Stomach (tissue), 19 donors: ENCODE measurements at places on chromosomes 11 and 22. TPM values are rescaled to one million over a fixed set of nuclear protein-coding genes. Genes with fewer than 3 reads are reported as not detected.

The SCGB1A1 gene
- not detected for total RNA-seq

The TRIM51 gene
- not detected for total RNA-seq

DNA sequence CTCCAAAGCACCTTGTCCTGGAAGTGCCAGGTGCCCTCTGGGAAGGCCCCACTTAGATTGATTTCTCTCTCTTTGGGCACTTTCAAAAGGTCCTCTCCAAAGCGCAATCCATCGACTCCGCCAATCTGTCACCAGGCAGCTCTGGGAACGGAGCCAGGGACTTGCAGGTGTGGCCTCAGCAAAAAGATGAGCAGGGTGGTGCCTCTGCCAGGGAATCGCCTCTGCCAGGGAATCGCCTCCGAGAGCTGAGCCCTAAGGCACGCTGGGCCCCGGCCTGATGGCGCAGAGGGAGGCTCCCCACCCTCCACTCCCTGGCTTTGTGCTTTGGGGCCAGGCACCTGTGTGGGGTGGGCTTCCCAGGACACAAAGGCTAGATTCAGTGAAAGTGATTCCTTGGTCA, 1391.3 kb downstream of the TBC1D22A start:
- DNase-seq, result no peak
- no peak overlapping the region for H3K4me3 ChIP-seq
- H3K36me3 ChIP-seq, result no peaks in the 10 kb centered on the region
- H3K4me1 ChIP-seq, result no peaks in the 10 kb centered on the region

DNA sequence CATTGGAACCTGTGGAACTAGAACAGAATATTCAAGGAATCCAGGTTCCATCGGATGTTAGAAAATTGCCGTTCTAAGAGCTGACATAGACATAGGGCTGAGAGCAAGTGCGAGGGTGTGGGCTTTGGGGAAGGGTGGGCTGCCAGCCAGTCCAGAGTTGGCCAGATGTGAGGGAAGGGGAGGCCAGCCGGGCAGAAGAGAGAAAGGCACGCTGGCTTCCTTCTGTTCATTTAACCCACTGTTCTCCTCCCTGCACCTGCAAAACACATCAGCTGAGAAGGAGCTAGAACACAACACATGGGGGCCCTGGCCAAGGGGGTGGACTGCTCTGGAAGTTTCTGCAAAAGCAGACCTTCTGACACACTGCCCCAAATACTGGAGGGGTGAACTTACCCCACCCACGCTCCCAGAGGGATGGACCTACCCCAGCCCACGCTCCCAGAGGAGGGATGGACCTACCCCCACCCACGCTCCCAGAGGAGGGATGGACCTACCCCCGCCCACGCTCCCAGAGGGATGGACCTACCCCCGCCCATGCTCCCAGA, 98.0 kb downstream of the SHANK2 start:
- peaks cover 13% of the 10 kb centered on the region for H3K27me3 ChIP-seq
- no peak overlapping the region for H3K27ac ChIP-seq
- peaks cover 13% of the 10 kb centered on the region for H3K4me1 ChIP-seq
- DNase-seq, result no peak
- H3K36me3 ChIP-seq, result no peaks in the 10 kb centered on the region
- no peak overlapping the region for H3K4me3 ChIP-seq

GRCh38 chr11:127182586-127183203, 182.1 kb upstream of the KIRREL3 start:
- DNase-seq, result no peak
- no peak overlapping the region for H3K4me3 ChIP-seq
- no peaks in the 10 kb centered on the region for H3K4me1 ChIP-seq

- no peaks in the 10 kb centered on the region for H3K27me3 ChIP-seq
- peaks cover 59% of the 10 kb centered on the region for H3K36me3 ChIP-seq
- no peaks in the 10 kb centered on the region for H3K4me1 ChIP-seq
These were observed 13.1 kb downstream of the HINFP start for GRCh38 chr11:119134389-119134978.

DNA sequence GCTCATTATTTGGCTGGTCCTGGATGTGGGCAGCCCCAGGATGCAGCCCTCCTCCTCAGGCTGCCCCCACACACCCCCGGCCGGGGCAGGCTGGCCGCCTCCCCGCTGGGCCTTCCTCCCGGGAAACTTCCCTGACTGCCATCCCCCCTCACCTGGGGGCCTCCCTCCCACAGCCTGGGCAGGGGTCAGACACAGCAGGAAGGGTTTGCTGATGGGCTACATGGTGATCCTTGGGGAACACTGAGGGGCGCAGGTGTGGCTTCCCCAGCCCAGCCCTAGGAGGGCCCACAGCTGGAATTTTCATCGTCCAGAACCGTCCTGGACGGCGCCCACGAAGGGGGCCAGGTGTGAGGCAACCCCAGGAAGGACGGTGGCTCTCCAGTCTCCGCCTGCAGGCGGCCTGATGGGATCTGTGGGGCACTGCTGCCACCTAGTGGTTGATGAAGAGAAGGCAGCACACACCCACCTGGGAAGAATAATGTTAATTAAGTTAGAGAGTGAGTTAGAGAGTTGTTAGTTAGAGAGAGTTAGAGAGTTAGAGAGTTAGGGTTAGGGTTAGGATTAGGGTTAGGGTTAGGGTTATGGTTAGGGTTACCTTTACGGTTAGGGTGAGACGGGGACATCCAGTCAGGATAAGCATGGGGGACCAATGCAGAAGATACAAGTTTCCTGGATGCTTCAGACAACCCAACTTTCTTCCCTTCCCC, 75.9 kb upstream of the PRR5 start:
- no peak overlapping the region for H3K27ac ChIP-seq
- H3K36me3 ChIP-seq, result no peaks in the 10 kb centered on the region
- no peak overlapping the region for H3K4me3 ChIP-seq
- no peaks in the 10 kb centered on the region for H3K4me1 ChIP-seq
